ENCODE measurements at places on chromosomes 11 and 22.

GRCh38 chr11:39968071-39968470 is 1491.4 kb downstream of the LRRC4C start:
- DNase-seq, result no peak

- no peak for DNase-seq
Observed at GRCh38 chr11:130612291-130612851, 163.9 kb downstream of the ADAMTS15 start.

- no peak for DNase-seq
Observed at GRCh38 chr11:10450462-10451425, 4.3 kb upstream of the AMPD3 start.

- no peak for DNase-seq
Observed at GRCh38 chr22:48084729-48085050, 1322.2 kb downstream of the TBC1D22A start.

GRCh38 chr11:120398132-120398531 is 61.9 kb downstream of the ARHGEF12 start:
- DNase-seq, result no peak

DNA sequence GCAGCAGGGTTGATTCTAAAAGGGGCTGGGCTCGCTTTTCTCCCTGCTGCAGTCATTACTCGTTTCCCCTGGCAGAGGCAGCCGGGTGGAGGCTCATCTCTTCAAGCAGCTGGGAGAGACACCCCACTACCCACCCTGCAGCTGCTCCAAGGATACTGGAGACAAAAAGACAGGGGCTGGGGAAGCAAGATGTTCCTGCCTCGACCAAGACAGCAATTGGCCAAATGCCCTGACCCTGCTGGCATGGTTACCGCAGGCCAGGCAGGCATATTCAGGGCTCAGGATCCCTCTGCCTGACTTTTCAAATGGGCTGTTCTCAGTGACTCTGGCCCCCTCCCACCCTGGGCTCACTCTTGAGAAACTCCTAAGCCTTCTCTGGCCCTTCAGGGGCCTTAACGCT is 6.8 kb upstream of the RGL4 start:
- DNase-seq, result no peak

GRCh38 chr11:130638624-130639023 is 190.2 kb downstream of the ADAMTS15 start:
- no peak for DNase-seq

- DNase-seq, result no peak
Observed at GRCh38 chr11:63761931-63762653, 6.5 kb downstream of the ZFTA start.

DNA sequence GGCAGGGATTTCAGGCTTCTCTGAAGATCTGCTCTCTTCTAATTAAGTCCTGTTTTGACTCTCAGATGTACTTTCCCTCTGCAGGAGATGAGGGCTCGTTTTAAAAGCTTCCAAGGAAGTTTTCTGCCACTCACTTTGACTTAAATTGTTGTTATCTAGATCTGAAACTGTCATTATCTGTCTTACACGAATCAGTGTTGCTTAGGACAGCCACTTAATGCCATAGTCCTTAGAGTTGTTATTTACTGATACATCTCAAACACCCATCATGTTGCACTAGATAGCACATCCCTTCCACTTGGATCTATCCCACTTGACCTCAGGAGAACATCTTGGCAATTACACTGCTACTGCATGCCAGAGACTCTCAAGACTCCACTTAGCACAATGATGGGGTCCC is 86.9 kb upstream of the FAT3 start:
- no peak for DNase-seq

GRCh38 chr22:36201630-36202319 is at the start of gene APOL4:
APOL4 (minus strand) TSS chr22:36201809; CDS start chr22:36201734, 75 bp downstream.
- DNase-seq, result no peak

DNA sequence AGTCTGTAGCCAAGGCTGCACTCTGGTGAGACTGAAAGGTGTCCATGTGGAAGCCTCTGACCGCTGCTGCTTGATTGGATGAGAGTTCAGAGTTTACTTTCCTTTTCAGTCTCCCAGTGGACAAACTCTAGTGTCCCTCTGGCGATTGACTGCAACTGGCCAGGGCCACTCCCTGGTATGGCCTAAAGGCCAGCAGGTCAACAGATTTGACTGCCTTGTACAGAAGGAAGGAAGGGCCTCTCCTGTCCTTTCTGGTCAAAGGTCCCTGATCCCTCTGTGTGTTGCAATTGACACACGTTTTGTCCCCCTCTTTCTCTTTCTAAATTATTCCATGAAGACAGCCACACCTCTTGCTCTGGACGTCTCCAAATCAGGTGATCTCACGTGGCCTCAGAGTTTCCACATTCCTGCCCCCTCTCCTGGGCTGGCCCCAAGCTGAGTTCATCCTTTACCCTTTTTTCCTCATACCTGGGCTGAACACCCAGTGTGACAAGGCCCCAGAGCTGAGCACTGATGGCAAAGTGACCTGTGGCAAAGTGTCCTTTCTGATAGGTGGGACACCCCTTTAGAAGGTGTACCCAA is 18.7 kb upstream of the FBLN1 start:
- DNase-seq, result no peak

- DNase-seq, result no peak
Observed at GRCh38 chr11:18692941-18693760, 5.4 kb upstream of the TMEM86A start.

DNA sequence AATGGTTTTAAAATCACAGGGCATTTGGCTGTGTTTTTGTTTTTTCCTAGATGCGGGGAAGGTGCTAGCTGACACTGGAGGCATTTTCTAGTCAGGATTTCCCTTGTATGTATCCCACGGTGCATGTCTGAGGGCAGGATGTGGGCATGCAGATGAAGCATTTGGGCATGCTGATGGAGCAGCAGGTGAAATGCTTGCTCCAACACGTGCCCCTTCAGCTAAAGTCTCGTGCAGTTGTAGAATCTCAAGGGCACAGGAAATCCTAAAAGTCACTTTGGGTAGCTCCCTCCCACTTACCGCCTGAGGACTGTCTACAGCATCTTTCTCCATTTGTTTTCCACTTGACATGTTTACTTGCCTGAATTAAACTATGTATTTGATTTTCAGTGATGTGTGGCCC is 429.4 kb upstream of the B3GAT1 start:
- no peak for DNase-seq

DNA sequence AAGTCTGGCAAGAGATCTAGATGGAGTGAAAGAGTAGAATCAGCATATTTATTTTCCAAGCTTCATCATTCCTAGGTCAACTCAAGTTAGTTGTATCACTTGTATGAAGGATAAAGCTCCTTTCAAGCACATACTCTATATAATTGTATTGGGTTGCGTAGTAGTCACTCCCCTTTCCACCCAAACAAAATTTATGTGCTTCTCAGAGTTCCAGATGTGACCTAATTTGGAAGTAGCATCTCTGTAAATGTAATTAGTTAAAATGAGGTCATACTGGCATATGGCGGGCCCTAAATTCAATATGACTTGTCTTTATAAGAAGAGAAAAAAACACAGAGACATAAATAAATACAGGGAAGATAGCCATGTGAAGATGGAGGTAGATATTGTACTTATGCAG is 226.8 kb upstream of the CHORDC1 start:
- no peak for DNase-seq

- no peak for DNase-seq
Observed at GRCh38 chr11:64750361-64751054, 6.6 kb upstream of the RASGRP2 start.
